ENCODE measurements at places on chromosomes 7 and 10. TPM values are rescaled to one million over a fixed set of nuclear protein-coding genes. Genes with fewer than 3 reads are reported as not detected.

The AKR1C1 gene
- 1.9 TPM for total RNA-seq

The EXOC6 gene
- total RNA-seq: 9.0 TPM

The SPRN gene
- 0.42 TPM for total RNA-seq

The GRM3 gene
- 0.15 TPM for total RNA-seq

The PVRIG gene
- total RNA-seq: 0.50 TPM

The PTN gene
- 16.8 TPM for total RNA-seq

The TACR2 gene
- total RNA-seq: not detected

The CASTOR2 gene
- 26.5 TPM for total RNA-seq

The FAM131B gene
- 18.5 TPM for total RNA-seq

The CYP2C19 gene
- total RNA-seq: not detected

The SPDYE5 gene
- not detected for total RNA-seq

The CALY gene
- total RNA-seq: 2.9 TPM

The FAM25C gene
- not detected for total RNA-seq

The PSMA2 gene
- 239 TPM for total RNA-seq

The AGMO gene
- 0.83 TPM for total RNA-seq

The SLC26A3 gene
- total RNA-seq: not detected

The LRRC4 gene
- total RNA-seq: 10.4 TPM

The PSMG3 gene
- total RNA-seq: 63.0 TPM

The ITIH2 gene
- not detected for total RNA-seq

The SMKR1 gene
- 0.35 TPM for total RNA-seq

The C10orf143 gene
- total RNA-seq: 0.94 TPM

The OPN1SW gene
- not detected for total RNA-seq

The TAS2R41 gene
- not detected for total RNA-seq

The LIPN gene
- total RNA-seq: not detected

The NUPR2 gene
- not detected for total RNA-seq

The LLCFC1 gene
- total RNA-seq: not detected

The PTPRE gene
- 0.70 TPM for total RNA-seq

The VIM gene
- total RNA-seq: 240 TPM

The DENND2A gene
- total RNA-seq: 8.2 TPM

The ZFAND2A gene
- total RNA-seq: 11.1 TPM

The CYP2W1 gene
- not detected for total RNA-seq

The COBL gene
- total RNA-seq: 52.3 TPM

The C10orf53 gene
- total RNA-seq: not detected

The ACHE gene
- total RNA-seq: 5.7 TPM

The SFTPA1 gene
- not detected for total RNA-seq

The HGF gene
- total RNA-seq: 0.15 TPM

The HOXA2 gene
- total RNA-seq: not detected

The PRPS1L1 gene
- not detected for total RNA-seq

The ENTPD1 gene
- total RNA-seq: 1.9 TPM

The ARPC1B gene
- total RNA-seq: 56.3 TPM

The SEC31B gene
- 6.6 TPM for total RNA-seq

The ZNF488 gene
- 2.9 TPM for total RNA-seq

The COX19 gene
- 12.3 TPM for total RNA-seq

The SPDYE16 gene
- total RNA-seq: not detected

The ENO4 gene
- total RNA-seq: 0.26 TPM

The CNPY1 gene
- total RNA-seq: not detected

The TMEM270 gene
- not detected for total RNA-seq

The INHBA gene
- 1.6 TPM for total RNA-seq

The SLC12A9 gene
- 42.3 TPM for total RNA-seq

The CYP3A4 gene
- total RNA-seq: not detected

The COL17A1 gene
- total RNA-seq: 1.9 TPM

The DCLRE1A gene
- total RNA-seq: 9.9 TPM

The ANKRD22 gene
- not detected for total RNA-seq

The FBXO24 gene
- total RNA-seq: 0.85 TPM

The RPS24 gene
- 1,949 TPM for total RNA-seq

The AGAP5 gene
- total RNA-seq: 5.2 TPM
